A549 treated with AZD2906 at 1 μM for 4 hours (cell line): ENCODE measurements at places on chromosomes 3 and 15. TPM values are rescaled to one million over a fixed set of nuclear protein-coding genes. Genes with fewer than 3 reads are reported as not detected.

CPB1 gene
- not detected in 5 replicates for total RNA-seq

CCR8 gene
- total RNA-seq, result not detected in 5 replicates

ZNF774 gene
- 0.88 to 1.6 TPM (median 1.0 TPM) in 5 replicates for total RNA-seq

TMCO5A gene
- total RNA-seq, result not detected in 5 replicates

MNS1 gene
- 1.9 to 3.4 TPM (median 2.6 TPM) in 5 replicates for total RNA-seq
